ENCODE measurements at places on chromosomes 13 and 19.
A peak's percentile ranks its signal among the peaks of the same experiment; 100 is the strongest.

- DNase-seq: no peak
- H3K4me1 ChIP-seq: peaks cover 16% of the 10 kb centered on the region
- H3K27me3 ChIP-seq: no peaks in the 10 kb centered on the region
- no peaks in the 10 kb centered on the region for H3K36me3 ChIP-seq
- no peak overlapping the region for H3K27ac ChIP-seq
- H3K4me3 ChIP-seq: no peak overlapping the region
These were observed 4.6 kb downstream of the FARP1 start for GRCh38 chr13:98147521-98147920.

GRCh38 chr13:27774651-27775050, 17.6 kb upstream of the GSX1 start:
- no peaks in the 10 kb centered on the region for H3K27me3 ChIP-seq
- no peaks in the 10 kb centered on the region for H3K4me1 ChIP-seq
- no peaks in the 10 kb centered on the region for H3K36me3 ChIP-seq
- H3K27ac ChIP-seq: no peak overlapping the region

GRCh38 chr19:1027650-1028061, 1.2 kb downstream of the CNN2 start:
- no peaks in the 10 kb centered on the region for H3K36me3 ChIP-seq
- peak overlapping the region; percentile 68 for H3K4me3 ChIP-seq
- H3K27ac ChIP-seq: peak overlapping the region; percentile 94
- no peaks in the 10 kb centered on the region for H3K27me3 ChIP-seq

DNA sequence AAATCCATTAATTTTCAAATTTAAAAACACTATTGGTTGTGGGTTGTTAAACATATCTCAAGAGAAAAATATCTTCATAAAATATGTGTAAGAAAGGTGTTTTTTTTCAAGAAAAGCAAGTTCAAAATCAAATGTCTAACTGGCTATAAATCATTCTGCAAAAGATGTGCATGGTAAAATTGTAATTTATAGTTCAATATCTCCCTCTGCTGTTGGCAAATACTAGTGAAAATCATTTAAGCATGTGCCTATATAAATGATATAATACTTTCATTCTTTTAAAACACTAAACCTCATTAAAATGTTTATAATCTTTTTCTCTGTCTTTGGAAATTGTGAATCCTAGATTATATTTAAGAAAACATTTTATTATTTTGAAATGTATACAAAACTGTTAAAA, 17.2 kb upstream of the SLITRK6 start:
- H3K36me3 ChIP-seq: no peaks in the 10 kb centered on the region
- H3K27me3 ChIP-seq: no peaks in the 10 kb centered on the region
- H3K4me1 ChIP-seq: no peaks in the 10 kb centered on the region
- DNase-seq: no peak
- H3K4me3 ChIP-seq: no peak overlapping the region

Measured in vagina (tissue), 2 donors.